ENCODE measurements at places on chromosomes 13 and 19.

DNA sequence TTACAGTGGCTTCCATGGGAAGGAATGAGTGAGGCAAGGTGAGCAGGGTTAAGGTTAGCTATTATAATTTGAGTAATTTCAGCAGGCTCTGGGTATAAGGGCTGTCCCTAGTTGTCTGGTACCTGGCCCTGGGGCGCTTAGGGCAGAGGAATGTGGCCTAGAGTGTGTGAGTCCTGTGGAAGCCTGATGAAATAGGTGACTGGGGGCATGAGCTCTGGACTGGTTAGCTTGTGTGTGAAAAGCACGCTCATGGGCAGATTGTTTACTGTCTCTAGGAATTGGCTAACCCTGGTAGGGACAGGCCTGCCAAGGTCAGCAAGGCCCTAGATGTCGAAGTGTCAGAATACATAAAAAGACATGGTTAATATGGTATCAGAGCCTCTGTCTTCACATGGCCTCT lies 42.5 kb downstream of the SPRYD7 start:
- DNase-seq = no peak

- peak; percentile 93 for DNase-seq
Measured at GRCh38 chr19:34926685-34927375, at the start of gene ZNF30. TSS of gene ZNF30 (plus strand) at chr19:34926903. CDS start at chr19:34929948, 3,045 bp downstream.

GRCh38 chr13:26660185-26660584 lies 100.4 kb downstream of the GPR12 start:
- no peak for DNase-seq

DNA sequence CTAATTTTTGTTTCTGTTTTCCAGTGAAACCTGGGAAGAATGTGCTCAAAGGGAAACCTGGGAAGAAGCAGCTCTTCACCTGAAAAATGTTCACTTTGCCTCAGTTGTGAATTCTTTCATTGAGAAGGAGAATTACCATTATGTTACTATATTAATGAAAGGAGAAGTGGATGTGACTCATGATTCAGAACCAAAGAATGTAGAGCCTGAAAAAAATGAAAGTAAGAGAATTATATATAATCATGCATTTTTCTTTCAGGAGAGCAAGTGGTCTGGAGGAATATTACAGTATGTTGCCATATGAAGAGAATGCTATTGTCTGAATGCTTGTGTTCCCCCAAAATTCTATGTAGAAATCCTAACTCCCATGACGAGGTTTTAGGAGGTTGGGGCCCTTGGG lies 3.4 kb downstream of the NUDT15 start:
- DNase-seq = no peak

DNA sequence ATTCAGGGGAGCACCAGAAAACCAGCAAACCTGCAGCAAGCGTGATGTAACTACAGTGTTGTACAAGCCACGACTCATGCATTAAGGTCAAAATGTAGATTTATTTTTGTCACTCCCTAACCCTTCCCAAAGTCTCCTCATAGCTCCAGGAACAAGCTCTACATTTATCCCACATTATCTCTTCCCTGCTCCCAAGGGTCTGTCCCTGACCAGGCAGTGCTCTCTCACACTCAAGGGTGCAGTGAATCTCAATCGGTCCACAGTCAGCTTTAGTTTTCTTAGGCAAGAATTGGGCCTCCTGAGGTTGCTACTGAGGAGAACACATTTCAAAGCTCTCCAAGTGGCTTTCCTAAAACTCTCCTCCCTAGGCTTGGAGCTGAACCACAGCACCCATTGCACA lies 219.4 kb downstream of the NHLRC3 start:
- no peak for DNase-seq

GRCh38 chr19:7505288-7505681 lies 10.6 kb upstream of the ZNF358 start:
- DNase-seq = no peak

All from cardiac septum (tissue), 1 donor.